ENCODE measurements at places on chromosomes 7 and 10.

GRCh38 chr10:119316729-119317097, 109.3 kb downstream of the GRK5 start:
- peak; percentile 56 for DNase-seq

DNA sequence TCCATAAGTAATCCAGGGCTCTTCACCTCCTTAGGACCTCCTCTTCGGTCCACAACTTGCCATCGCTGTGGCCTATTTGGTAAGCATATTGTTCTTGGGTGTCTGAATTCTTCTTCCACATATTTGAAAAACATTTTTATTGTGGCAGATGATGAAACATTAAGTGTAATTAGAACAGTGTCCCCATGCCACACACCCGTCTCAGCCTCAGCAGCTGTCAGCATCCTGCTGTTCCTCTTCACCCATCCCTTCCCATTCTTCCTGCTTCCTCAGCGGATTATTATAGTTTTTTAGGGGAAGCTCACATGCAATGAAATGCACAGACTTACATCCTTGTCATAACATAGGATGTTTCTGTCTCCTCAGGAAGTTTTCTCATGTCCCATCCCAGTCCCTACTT, 20.1 kb downstream of the TDRD1 start:
- no peak for DNase-seq

DNA sequence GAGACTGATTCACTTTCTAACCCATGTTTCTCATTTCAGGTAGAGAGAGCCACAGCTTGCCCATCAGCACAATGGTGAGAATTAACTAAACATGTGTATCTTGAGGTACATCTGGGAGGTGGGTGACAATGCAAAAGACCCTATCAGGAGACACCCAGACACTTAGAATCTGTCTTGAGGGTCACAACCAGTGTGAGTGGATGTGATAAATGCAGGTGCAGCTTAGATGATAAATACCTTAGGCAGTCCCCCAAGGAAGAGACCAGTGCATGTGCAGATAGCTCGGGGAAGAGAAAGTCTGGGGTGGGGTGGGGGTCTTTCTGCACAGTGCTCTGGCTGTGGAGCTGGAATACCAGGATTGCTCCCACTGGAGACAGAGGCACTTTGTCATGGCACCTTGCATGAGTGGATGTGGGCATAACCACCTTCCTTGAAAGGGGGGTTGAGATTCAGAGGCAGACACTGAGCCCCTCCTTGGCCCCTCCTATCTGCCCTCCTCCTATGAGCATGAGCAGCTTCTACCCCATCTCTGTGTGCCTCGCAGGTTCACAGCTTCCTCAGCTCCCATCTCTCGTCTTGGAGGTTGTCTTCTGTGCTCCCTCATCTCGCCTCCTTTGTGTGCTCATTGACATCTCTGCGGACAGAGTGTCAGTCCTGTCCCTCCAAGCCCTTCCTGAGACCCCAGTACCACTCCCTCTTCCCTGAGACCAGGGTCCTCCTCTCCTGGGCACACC, 349.8 kb downstream of the TCERG1L start:
- DNase-seq: no peak

GRCh38 chr7:138684340-138684739, 16.8 kb downstream of the SVOPL start:
- DNase-seq: no peak
